ENCODE measurements at places on chromosomes 3 and 15. TPM values are rescaled to one million over a fixed set of nuclear protein-coding genes. Genes with fewer than 3 reads are reported as not detected.

- no peak for DNase-seq
Observed at GRCh38 chr15:45573961-45574629, 13.1 kb upstream of the BLOC1S6 start.

DNA sequence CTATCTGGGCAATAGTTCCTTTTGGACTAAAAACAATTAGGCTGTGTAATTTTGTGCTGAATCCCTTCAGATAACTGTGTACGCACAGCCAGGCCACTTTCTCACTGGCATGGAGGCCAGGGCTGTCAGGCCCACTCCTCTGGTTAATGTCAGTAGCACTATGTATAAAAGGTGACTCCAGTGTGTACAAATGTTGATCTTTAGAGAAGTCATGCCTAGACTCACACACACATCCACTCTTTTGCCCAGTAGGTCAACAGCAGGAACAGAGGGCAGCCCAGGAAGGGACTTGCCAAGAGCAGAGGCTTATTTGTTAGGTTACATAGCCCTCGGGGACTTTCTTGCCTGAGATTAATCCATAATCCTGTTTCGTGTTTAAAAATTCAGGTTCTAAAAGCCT, 416.6 kb upstream of the WNT5A start:
- no peak for DNase-seq

- DNase-seq = no peak
Observed at GRCh38 chr15:63372753-63373152, 8.9 kb downstream of the CA12 start.

- no peak for DNase-seq
Observed at GRCh38 chr15:80588801-80589200, 106.3 kb upstream of the ABHD17C start.

DNA sequence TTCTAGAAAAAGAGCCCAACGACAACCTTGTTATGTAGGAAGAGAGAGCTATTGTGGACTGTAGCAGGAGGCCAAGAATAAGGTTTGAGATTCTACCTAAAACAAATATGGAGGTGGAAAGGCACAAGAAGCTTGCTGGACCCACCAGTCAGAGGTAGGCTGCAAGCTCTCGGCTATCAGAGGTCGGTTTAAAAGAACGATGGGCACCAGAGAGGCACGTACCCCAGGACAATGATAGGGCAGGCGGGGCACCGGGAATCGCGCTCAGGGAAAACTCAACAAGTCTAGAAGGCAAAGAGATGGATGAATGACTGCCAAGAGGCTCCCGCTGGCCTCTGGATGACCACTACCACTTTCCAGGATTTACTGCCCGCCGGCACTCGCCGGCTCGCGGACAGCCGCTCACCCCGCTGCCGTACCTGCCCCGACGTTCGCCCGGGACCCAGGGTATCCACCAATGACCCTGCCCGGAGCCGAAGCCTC, 1.1 kb downstream of the HDGFL3 start:
- no peak for DNase-seq

DNA sequence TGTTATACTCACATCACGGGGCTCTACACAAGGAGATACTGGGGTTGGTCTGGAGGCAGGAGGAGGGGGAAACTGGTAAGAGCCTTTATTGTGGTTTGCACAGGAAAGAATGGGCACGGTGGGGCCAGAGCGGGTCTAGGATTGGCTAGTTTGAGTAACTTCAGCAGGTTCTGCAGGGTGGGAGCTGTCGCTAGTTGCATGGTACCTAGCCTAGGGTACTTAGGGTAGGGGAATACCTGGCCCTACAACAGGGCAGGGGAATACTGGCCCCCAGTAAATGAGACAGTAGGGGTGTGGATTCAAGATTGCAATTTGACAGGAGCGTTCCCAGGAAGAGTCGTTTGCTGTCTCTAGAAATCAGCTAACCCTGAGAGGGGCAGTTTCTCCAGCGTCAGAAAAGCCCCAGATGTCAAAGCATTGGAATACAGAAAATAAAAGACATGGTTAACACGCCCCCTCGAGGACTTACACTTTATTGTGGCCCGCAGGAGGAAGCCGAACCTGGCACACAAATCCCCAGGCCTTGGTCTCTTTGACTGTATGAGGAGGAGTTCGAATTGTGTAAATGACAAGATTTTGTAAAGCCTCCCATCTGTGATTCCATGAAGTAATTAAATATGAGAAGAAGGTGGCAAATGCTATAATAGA, 32.0 kb downstream of the ST8SIA2 start:
- no peak for DNase-seq

DNA sequence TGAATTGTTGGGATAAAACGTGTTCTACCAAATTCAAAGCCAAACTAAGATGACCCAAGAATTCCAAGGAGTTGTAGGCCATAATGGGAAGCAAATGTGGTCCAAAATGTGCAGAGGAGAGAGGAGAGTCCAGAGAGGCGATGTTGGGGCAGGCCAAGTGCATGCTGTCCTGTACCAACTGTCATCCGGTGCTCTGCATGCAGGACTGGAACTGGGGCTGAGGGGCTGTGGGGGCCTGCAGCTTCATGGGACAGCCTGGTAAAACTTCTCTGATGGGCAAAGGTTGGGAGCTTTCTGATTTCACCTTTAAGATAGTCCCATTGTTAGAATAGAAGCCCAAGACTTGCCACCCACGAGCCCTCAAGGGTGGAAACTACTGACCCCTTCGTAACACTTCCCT, 831.4 kb downstream of the AGBL1 start:
- no peak for DNase-seq

- DNase-seq = no peak
Observed at GRCh38 chr15:69585937-69586336, 133.3 kb downstream of the RPLP1 start.

GRCh38 chr3:173945170-173945569, 547.6 kb downstream of the NLGN1 start:
- no peak for DNase-seq

DNA sequence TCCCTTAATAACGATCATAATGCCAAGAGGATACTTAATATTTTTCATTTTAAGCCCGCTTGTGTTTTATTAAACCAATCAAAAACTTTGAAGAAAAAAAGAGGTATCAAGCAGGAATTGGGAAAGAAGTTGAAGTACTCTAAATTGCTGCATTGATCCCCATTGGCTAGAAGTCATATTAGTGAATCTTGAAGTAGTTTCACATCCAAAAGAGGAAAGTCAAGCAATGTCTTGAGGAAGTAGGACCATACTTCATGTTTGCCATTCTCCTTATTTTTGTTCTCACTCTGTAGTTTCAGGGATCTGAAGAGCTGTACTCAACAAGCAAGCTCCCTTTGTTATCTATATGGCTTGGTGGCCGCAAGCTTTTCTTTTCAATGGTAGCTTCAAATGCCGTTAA, 2.2 kb downstream of the SCAANT1 start:
- DNase-seq = no peak

- peak; percentile 15 for DNase-seq
Observed at GRCh38 chr3:143265501-143266070, 146.0 kb downstream of the CHST2 start.

DNA sequence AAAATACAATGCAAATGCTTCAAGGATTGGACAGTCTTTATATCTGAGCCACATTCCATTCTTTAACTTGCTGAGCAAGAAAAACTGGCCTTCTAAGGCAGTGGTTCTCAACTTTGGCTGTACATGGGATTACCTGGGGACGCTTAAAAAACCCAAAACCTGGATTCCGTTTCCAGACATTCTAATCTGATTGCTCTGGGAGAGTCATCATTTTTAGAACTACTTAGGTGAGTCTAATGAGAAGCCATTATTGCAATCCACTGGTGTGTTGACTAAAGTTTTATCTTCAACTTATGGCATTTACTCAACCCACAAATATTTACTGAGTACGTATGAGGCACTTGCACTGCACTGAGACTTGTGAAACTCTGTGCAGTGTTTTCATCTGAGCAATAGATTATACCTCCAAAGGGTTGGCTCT, 195.7 kb upstream of the ATP11B start:
- DNase-seq = peak; percentile 49

DNA sequence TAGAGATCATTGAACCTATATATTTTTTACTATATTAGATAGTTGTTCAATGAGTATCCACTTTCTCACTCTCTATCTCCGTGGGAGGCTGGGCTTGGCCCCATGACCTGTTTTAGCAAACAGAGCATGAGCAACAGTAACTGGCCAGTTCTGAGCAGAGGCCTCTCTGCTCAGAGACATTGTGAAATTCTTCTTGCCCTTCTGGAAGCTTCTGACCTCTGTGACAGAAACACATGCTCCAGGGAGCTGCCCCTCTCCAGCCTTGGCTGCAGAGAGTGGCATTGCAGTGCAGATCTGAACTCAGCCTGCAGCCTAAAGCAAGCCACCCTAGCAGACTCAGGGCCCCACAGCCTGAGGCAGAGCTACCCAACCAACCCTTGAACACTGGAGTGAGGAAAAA, 20.5 kb downstream of the FAM240A start:
- DNase-seq = no peak

DNA sequence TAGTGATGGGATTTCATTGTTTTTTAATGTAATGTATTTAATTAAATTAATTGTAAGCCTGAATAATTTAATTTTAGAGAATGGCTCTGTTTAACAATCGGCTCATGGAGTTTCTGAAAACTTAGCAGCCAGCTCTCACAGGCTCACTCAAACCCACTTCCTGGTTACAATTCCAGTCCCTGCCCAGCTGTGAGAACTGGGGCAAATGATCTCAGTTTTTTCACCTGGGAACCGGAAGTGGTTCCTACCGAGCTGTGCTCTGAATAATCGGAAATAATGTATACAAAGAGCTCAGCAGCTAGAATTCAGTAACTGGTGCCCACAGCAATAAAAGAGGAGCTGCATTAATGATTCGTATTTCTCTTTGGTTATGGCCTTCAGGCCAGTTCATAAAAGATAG, 244.3 kb upstream of the MCTP2 start:
- no peak for DNase-seq

- DNase-seq = no peak
Observed at GRCh38 chr15:29430124-29430523, 160.5 kb upstream of the NSMCE3 start.

- no peak for DNase-seq
Observed at GRCh38 chr3:40355410-40355809, 31.6 kb upstream of the ENTPD3 start.

The GLDN gene
- total RNA-seq = 1.2 TPM

The CHAC1 gene
- 0.18 TPM for total RNA-seq

The ZNF35 gene
- 14.9 TPM for total RNA-seq

The ROBO2 gene
- total RNA-seq = 3.6 TPM

The COL6A5 gene
- total RNA-seq = not detected

The CNTN4 gene
- total RNA-seq = 1.5 TPM

The FSIP1 gene
- total RNA-seq = 2.3 TPM

The ATOSA gene
- total RNA-seq = 81.6 TPM

The PLA1A gene
- 9.1 TPM for total RNA-seq

Measured in prostate gland (tissue), 2 donors.